ENCODE measurements at places on chromosomes 6 and 20. TPM values are rescaled to one million over a fixed set of nuclear protein-coding genes. Genes with fewer than 3 reads are reported as not detected.
A peak's percentile ranks its signal among the peaks of the same experiment; 100 is the strongest.

DNA sequence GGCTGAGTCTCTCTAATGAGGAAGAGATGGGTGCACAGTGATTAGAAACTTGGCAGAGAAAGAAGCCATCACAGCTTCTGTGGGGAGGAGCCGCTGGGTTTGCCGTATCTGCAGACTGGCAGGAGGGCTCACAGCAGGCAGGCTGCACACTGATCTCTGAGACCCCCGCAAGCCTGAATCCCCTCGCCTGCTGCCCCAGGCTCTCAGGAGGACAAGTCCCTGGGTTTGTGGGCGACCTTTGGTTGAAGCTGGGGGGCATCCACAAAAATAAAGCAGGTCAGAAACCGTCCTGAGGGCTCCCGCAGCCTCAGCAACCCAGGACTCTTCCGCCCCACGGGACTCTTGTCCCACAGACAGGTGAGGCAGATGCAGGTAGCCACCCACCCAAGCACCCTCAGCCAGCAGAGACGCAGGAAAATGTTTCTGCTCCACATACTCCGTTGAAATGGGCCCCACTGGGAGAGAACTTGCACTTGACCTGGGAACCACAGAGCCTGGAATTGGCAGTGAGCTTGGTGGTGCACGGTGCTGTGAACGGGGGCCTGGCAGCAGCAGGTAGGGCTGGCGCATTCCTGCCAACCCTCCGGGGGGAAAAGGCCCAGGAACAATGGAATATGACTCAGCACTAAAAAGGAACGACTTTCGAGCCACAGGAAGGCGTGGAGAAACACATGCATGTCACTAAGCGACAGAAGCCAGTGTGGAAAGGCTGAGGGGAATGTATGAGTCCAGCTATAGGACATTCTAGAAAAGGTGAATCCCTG, 89.9 kb downstream of the YTHDF1 start:
- DNase-seq: peak; percentile 76

GRCh38 chr6:12911427-12911826, 194.9 kb downstream of the PHACTR1 start:
- no peak for DNase-seq

GRCh38 chr6:108115598-108116058, 41.1 kb upstream of the OSTM1 start:
- DNase-seq: no peak

DNA sequence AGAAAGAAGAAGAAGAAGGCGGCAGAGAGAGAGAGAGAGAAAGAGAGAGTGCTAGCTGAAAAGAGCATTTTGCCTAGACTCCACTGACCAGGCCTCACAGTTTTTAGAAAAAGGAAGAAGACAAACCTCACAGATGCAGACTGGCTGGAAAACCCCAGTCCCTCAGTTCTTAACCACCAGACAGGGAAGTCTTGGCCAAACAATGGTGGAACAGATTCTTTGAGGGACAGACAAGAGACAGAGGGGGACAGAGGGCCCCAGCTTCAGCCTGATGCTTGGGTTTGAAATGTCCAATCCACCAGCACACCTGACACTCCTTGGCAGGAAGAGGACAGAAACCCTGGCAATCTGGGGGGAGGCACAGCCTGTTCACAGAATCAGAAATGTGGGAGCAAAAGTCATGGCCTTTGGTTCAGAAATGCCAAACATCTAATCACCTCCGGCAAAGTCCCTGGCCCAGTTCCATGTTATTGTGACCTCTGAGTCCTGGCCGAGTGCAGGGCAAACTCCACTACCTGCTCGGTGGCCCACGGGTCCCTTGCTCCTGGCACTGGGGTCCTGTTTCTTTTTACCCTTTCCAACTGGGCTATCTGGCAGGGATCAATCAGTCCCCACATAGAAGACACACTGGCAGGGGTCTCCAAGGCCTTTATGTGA, 235.2 kb downstream of the LY86 start:
- DNase-seq: no peak

GRCh38 chr6:105179244-105180065, at the start of gene POPDC3:
TSS of gene POPDC3 (minus strand) at chr6:105180014. CDS start at chr6:105161909, 18,105 bp downstream.
- no peak for DNase-seq

DNA sequence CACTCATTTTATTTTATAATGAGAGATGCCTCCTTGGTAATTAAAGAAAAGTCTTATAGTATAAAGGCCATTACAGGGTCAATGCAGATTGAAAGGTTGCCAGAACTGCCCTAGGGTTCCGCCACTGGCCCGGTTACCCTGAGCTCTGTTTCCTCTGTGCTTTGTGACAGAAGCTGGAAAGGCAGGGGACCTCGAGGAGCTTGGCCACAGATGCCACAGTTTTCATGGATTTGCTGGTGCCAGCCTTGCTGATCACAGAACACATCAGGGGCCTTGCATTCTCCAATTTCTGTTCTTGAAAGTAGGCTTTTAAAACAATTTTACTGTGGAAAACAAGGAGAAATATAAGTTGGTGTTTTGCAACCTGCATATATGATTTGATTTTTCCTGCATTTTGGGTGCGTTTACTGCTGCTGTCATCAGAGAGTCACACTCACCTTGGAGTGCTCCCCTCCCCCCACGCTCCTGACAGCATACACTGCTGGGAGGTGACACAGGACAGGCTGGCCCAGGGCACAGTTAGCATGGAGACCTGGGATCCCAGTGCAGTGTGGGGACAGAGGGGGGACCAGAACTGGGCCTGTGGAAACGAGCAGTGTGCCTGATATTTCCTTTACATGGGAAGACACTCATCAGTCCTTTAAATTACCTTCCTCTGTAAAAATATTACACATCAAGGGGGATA, 142.8 kb downstream of the CFAP61 start:
- no peak for DNase-seq

DNA sequence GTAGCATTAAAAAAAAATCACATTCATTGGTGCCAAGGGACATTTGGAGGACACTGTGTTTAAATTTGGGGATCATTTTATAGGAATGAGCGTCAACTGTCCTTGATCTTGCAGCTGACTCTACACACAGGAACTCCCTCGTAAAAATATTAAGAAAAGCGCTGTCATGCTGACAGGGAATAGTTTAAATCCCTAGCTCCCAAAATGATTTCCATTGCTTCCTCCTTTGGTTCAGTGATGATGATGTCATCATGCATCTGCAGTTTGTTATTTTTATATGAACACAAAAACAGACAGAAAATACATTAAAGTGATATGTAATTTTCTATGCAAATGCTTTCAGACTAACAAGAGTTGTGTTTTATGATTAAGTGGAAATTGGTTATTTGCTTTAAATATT, 275.6 kb downstream of the BTBD9 start:
- no peak for DNase-seq

The TREM1 gene
- total RNA-seq: 20.6 TPM

The TMC2 gene
- total RNA-seq: 0.22 TPM

GRCh38 chr6:6656287-6656686, 67.8 kb downstream of the LY86 start:
- no peak for DNase-seq

- DNase-seq: no peak
Observed at GRCh38 chr20:5045906-5046305, 44.6 kb upstream of the SLC23A2 start.

Measured in mesenteric fat pad (tissue), 1 donor.